Activated T-helper 17 cell treated with anti-CD3 and anti-CD28 coated beads, Interleukin-2, amount 50 U/mL, for 72 hours (primary cell): ENCODE measurements at places on chromosomes 11 and 22.

DNA sequence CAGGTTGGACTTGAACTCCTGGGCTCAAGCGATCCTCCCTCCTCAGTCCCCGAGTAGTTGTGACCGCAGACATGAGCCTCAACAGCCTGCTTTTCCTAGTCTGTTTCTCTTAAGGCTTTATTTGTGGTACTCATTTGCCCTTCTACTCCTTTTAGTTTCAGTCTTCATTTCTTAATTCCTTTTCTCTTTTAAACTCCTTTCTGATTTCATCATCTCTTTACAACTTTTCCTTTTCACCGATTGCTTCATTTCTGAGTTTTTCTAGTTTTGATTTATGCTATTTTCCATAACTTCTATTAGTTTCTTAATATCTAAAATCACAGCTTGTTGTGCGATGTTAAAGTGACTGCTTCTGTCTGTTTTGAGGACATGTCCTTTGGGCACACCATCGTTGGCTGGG, 17.3 kb upstream of the MRGPRF start:
- ATAC-seq = no peak

- no peak for ATAC-seq
These were observed 589.6 kb downstream of the TBC1D22A start for GRCh38 chr22:47351836-47352579.

- peak; percentile 62 for ATAC-seq
These were observed 7.4 kb downstream of the CNTF start for GRCh38 chr11:58629857-58630256.

DNA sequence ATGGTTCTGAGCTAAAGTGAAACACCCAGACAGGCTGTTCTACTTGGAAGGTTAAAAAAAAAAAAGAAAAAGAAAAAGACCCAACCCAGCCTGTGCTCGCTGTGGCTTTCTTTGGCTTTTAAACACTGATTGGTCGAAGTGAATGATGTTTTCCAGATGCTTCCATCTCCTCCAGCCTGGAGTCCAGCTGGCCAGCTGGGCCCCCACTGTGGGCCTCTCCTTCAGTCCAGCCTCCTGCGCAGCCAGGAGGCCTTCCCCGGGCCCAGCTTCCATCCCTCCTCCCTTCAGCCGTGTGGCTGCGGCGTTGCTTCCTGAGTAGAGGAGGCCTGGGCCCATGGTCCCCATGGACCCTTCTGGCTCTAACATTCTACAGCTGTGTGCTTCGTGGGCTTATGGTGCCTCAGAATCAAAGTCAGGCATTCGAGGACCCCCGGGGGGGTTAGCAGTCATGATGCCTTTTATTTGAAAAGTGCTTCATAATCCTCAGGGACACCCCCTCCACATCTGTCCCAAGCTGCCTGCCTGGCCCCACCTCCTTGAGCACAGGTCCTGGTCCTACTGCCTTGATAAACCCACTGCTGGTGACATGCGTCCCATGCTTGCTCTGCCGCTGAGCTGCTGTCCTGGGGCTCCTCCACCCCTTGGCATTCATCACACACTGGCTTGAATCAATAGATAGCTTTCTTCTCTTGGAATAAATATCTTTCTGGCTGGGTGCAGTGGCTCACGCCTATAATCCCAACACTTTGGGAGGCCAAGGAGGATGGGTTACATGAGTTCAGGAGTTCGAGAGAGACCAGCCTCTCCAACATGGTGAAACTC, 42.2 kb upstream of the FBLN1 start:
- ATAC-seq = no peak

GRCh38 chr11:71251761-71252268, 562 bp downstream of the SHANK2 start:
- no peak for ATAC-seq

GRCh38 chr11:68959465-68960293, 21.1 kb downstream of the MRGPRD start:
- ATAC-seq = no peak

DNA sequence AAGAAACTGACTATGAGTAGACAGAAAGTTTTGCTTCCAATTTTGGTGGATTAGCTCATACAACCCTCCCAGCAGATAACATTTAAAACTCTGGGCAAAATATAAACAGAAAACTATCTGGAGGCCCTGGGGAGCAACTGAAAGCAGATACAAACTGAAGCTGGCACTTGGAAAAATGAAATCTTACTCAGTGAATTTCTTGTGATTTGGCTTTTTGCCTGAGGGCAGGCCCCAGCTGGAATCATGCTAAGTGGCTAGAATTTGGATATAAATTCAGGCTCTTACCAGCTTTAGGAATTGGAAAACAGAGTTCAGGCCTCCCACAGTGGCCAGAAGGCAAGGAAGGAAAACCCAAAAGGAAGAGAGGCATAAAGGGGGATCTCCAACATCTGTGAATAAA, 85.8 kb downstream of the EFCAB6 start:
- ATAC-seq = no peak

DNA sequence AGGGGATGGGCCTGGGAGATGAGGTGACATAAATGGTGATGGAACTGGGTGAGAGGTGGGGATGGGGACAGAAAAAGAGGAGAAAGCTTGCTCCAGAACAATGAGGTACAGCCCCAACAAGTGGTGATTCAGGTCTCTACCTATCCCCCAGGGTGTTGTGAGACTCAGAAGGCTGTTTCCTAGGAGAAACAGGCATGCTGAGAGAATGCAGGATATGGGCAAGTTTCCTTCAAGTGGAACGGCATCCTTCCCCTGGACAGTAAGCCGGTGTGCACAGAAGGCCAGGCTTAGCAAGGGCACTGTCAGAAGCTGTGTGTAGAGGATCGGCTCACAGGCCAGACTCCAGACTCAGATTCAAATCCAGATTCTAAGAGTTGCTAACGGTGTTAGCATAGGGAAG, 34.1 kb upstream of the CRTAM start:
- ATAC-seq = no peak

GRCh38 chr22:50189849-50190181, 4.1 kb downstream of the TRABD start:
- ATAC-seq = peak; percentile 0
